Activated naive CD8-positive, alpha-beta T cell treated with anti-CD3 and anti-CD28 coated beads for 36 hours (primary cell): ENCODE measurements at places on chromosomes 7 and 10.

- DNase-seq, result no peak
Observed at GRCh38 chr7:93194386-93194785, 31.9 kb downstream of the HEPACAM2 start.

GRCh38 chr10:95314192-95314918, 23.6 kb upstream of the PDLIM1 start:
- DNase-seq, result no peak

- no peak for DNase-seq
Observed at GRCh38 chr7:54932818-54933543, 85.8 kb upstream of the EGFR start.

DNA sequence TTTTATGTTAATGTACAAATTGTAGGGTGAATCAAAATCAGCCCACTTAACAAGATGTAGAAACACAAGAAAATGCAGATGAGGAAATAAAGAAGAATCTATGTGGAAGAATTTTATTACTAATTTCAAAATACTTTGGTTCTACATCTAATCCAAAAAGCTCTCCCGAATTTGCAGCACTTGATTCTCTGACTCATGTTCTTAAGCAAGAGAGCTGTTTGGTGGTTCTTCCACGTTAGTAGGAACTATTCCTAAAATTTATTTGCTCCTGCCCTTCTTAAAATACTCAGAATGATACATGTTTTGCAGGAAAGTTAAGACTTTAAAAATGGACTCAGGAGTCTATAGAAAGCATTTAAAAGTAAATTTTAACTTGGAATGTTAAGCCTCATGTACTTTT, 91.8 kb downstream of the ZMYND11 start:
- no peak for DNase-seq

- DNase-seq, result no peak
Observed at GRCh38 chr7:5418285-5418582, 5.4 kb downstream of the TNRC18 start.

GRCh38 chr7:143436325-143436946, 6.8 kb upstream of the TAS2R60 start:
- DNase-seq, result no peak

GRCh38 chr7:39383136-39383535, 183.1 kb upstream of the YAE1 start:
- no peak for DNase-seq

- DNase-seq, result no peak
Observed at GRCh38 chr7:73994023-73994422, 34.0 kb upstream of the ELN start.
